ENCODE measurements at places on chromosomes 2 and 18. TPM values are rescaled to one million over a fixed set of nuclear protein-coding genes. Genes with fewer than 3 reads are reported as not detected.

GPAT2 gene
- 1.3 TPM for total RNA-seq

UGT1A8 gene
- total RNA-seq, result 0.13 TPM

MC2R gene
- not detected for total RNA-seq

ALPP gene
- total RNA-seq, result 0.20 TPM

EPB41L5 gene
- 50.5 TPM for total RNA-seq

DNA sequence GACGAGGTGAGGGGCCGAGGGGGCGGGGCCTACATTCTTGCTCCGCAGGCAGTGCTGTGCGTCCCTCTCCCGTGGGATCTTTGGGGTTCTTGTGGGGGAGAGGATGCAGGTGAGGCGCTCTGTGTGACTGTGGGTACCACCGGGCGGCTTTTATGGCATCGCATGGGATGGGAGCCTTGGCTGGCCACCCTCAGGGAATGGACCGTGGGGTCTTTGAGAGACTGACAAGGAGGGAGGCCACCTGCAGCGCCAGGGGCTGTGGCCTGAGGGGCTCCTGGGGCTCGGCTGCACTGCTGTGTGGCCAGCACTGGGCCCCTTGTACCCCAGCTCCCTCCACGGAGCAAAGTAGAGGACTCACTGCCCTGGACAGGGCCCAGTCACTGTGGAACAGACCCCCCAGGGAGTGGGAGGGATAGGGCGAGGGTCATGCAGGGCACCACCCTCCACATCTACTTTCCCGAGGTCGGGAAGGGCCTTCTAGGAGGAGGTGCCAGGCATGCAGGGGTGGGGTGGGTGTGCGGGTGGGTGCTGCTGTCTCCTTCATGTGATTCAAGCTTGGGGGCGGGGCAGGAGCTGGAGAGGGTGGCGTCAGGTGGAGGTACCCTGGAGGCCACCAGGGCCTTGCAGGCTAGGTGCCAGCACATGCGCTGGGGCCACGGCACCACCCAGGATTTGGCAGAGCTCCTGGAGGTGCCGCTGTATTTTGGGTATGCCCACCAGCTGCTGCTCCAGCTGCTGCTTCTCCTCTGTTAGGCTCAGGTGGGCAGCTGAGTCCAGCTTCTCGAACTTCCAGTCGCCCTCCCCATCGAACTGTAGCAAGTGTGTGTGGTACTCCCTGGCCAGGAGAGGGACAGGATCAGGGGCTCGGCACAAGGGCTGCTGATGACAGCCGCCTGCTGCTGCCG, 1072.4 kb downstream of the RPIA start:
- no peak for DNase-seq

- DNase-seq, result no peak
Observed at GRCh38 chr18:28831476-28831875, 654.5 kb upstream of the CDH2 start.

GRCh38 chr2:126950504-126950903, 51.8 kb downstream of the TEX51 start:
- DNase-seq, result no peak

DNA sequence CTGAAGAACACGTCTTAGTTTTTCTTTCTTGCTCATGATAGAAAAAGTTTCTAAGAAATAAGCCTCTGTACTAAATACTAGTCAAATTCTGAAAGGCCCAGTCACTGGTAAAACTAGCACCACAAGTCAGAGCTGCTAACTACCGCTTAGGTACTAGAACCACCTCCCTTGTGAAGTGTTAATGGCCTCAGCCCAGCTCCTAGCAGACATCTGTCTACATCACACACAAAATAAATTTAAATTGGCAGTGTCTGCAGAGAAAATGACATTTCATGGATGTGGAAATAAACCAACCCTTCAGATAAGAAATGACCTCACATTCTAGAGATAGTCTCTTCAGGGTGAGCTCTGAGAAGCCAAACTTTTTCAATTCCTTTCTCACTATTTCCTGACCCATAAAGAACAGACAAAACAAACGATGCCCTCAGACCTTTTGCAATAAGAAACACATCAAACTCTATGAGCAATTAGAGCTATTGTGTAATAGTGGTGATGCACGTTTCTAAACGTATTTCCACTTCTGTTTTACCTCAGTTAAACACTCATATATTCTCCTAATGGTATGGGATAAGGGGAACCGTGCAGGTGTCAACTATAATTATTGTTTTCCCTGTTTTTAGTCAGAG, 70.3 kb upstream of the DSG1 start:
- DNase-seq, result no peak

GRCh38 chr2:225340923-225341322, 58.6 kb upstream of the NYAP2 start:
- DNase-seq, result no peak

DNA sequence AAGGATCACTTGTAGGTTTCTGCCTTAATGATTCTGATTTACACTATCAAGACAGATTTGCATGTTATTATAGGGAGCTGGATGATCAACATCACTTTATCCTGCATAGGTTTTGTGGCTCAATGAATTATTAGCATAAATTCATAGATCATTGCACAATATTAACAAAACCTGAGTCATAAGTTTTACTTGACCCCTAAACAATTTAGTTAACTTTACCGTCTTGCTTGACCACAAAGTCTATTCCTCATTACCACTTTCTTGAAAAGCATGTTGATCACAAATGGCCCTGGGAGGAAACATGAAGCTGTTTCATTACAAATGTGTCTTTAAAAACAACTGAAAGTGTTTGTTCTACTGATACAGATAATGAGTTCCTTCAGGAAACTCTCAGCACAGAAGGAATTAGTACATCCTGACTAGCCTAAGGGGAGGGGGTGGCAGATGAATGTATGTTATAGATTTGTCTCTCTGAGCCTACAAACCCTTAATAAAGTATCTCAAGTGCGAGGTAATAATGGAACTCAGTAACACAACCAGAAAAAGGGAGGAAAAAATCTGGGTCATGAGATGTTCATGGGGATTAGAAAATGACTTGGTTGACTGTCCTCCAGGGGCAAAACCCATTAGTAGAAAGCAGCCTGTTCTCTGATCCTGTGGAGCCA, 303.4 kb downstream of the PIK3C3 start:
- DNase-seq, result no peak
